ENCODE measurements at places on chromosomes 2 and 18.

DNA sequence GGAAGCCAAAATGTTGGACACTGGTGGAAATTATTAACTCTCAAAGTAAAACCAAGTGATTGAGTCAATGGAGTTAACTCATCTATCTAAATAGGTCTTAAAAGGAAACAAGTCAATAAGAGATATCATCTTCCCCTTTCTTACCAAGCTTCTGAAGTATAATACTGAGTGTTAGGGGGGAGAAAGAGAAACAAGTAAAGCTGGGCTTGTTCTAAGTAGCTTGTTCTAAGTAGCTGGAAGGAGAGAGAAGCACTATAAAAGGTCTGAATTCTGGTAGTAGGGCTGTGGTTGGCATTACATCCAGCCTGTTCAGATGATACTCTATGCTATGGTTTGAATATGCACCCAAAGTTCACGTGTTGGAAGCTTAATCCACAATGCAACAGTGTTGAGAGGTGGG, 26.8 kb downstream of the YES1 start:
- no peak for DNase-seq

GRCh38 chr2:204031056-204031455, 94.5 kb downstream of the ICOS start:
- DNase-seq: no peak

GRCh38 chr2:172885996-172886395, 150.4 kb downstream of the RAPGEF4 start:
- DNase-seq: no peak

DNA sequence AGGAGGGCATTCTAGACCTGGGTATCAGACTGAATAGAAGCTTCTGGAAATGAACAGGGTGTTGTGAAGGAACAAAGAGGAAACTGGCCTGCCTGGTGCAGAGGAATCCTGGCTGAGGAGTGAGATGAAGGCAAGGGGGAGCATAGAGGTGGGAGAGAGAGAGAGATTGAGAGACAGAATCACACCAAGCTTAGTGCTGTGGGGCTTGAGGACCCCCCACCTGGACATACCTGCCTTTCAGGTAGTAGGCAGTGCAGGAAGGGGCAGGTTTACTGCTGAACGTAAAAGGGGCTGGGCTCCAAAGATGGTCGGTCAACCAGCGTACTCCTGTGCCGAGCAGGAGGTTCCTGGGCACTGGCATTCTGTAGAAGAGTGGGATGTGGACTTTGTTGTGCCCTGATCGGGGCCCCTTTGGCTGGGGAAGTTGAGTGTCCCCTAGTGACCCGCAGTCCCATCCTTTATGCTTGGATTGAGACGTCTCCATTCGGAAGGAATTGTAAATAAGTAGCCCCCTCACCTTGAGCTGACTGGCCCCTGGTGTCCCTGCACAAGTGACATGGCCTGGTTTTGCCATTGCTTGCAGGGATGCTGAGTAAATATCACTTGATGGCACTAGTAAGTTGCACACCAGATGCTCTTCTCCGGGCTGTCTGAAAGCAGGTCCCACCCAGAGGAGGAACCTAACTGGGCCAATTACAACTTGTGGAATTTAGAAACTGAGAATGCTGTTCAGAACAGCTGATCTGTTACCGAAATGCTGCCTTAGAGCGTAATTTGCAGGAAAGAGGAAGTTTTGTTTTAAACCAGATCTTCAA, 1.4 kb downstream of the UBE2F start:
- DNase-seq: no peak

DNA sequence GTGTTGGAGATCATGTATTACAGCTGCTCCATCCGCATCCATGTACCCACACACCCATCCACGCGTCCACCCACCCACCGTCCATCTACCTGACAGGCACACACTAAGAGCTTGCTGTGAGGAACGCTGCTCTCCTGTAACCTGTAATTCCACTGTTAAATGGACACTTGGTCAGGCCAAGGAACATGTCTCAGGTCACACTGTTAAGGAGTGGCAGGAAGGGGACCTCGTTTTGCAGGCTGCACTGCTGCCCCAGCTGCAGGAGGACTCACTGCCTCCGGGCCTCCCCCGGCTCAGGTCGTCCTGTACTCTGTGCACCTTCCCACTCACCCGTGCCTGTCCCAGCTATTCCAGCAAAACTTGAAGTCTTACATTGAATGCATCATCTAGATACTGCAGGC, 170.5 kb downstream of the EIPR1 start:
- no peak for DNase-seq

- no peak for DNase-seq
These were observed 24.3 kb downstream of the FAM171B start for GRCh38 chr2:186718122-186718521.

DNA sequence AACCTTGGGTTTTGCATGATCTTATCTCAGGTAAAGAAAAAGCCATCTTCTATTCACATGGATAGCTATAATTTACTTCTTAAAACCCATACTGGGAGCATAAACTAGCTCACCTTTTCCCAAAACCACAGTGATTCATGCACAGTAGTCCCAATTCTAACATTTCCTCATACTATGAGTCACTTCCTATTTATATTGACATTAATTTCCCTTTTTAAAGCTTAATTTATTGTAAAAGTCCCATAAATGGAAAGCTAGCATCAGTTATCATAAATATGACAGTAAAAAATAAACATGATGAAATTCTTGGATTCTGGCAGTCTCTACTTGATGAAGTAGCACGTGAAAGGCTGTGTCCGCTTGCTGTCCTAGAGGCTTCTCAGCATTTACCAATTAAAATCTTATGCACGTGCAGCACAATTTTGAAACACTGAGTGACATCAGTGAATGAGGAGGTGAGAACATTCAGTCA, 180.1 kb downstream of the CDH2 start:
- DNase-seq: no peak

GRCh38 chr2:35409762-35410161, 945.8 kb upstream of the CRIM1 start:
- DNase-seq: no peak

- DNase-seq: no peak
These were observed 128.1 kb upstream of the SERTAD2 start for GRCh38 chr2:64781711-64782390.

GRCh38 chr2:180021850-180022249, 14.8 kb upstream of the CWC22 start:
- no peak for DNase-seq

DNA sequence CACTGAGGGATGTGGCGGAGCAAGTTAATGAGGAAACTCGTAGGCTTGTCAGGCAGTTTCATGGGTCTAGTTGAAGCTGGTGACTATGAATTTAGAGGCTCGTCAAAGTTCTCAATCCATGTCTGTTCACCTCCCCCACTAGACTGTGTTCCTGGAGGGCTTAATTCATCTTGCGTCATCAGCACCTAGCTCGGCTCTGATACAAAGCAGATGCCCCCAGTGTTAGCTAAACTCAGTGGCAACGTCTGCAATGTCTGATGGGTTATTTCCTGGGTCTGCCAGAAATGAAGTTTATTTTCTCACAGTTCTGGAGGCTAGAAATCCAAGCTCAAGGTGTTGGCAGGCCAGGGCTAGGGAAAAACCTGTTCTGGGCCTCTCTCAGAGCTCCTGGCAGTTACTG, 140.6 kb downstream of the PID1 start:
- DNase-seq: no peak

- DNase-seq: no peak
These were observed 1012.8 kb upstream of the GYPC start for GRCh38 chr2:125643128-125643527.

GRCh38 chr2:107932979-107933378, 53.3 kb upstream of the SLC5A7 start:
- DNase-seq: no peak

GRCh38 chr18:26714739-26715138, 150.8 kb downstream of the AQP4 start:
- no peak for DNase-seq

DNA sequence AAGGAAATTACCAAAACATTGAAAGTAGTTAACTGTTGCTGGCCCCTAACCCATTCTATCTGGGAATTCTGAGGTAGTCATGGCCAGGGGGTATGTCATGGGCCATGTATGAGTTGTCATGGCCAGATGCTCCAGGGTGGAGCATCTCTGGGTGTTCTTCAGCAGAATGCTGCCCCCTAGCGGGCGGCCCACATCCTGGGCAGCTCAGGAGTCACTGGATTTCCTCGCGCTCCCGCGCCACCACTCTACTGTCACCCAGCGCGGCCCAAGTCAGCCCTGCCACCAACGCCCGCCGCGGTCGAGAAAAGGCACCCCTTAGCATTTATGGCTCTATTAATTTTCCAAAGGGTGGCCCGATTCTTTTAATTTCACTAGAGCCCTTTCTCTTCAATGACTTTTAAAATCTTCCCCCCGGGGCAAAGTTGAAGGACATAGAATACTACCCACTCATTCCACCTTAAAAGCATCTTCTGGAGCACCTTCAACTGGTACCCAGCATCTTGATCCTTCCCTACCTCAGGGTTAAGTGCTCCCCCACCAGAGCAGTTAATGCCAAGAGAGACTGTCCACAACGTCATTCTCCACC, 41.6 kb downstream of the PKDCC start:
- peak; percentile 47 for DNase-seq

GRCh38 chr2:44705356-44705755, 236.1 kb upstream of the SIX3 start:
- DNase-seq: no peak

DNA sequence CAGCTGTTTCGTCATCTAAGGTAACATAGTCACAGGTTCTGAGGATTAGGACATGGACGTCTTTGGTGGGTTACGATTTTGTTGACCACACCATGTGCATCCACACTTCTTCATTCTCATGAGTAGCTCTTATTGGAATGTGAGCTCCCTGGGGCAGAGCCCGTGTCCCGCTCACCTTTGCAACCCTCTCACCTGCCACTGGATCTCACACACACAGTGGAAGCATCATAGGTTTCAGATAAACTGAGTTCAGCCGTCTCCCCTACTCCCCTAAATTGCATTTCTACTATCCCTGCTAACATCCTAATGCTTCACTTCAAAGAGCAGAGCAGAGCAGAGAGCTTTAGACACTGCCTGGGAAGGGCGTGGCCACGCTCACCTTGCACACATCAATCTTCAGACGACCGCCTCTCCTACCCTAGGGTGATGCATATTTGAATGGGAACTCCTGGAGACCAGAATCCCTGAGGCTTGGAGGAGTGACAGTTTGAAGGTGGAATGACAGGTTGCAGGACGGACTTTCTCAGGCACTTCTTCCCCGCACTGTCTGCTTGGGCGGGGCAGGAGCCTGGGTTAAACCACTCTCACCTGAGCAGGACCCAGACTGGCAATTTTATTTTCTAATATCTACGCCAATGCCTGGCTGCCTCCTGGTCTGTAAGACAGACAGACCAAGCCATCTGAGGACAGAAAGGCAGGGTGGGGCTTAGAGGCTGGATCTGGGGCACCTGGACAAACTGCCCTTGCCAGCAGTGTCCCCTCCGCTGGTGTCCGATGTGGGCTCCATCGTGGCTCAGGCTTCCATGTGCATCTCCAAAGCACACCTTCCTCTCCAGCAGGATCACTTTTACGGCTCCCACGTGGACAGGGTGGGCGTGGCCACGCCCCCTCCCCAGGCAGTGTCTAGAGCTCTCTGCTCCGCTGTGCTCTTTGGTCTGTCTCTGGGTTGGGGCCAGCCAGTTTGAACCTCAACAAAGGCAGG, 229.5 kb upstream of the COPS8 start:
- no peak for DNase-seq

DNA sequence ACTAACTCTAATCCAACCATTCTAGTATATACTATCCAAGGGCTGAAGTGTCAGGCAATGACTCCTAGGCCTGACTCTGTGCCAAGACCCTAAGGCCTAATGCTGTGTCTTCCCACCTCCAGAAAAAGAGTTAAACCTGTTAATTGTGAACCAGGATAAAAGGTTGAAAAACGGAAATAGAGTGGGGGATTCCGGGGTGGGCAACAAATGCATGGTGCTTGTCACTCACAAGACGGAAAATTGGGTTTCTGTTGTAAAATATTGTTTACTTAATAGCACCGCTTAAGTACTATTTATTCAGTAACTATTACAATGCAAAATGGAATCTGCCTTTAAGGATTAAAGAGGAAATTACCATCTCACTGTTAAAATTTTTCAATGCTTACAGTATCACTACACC, 3.2 kb downstream of the STK17B start:
- DNase-seq: peak; percentile 53

DNA sequence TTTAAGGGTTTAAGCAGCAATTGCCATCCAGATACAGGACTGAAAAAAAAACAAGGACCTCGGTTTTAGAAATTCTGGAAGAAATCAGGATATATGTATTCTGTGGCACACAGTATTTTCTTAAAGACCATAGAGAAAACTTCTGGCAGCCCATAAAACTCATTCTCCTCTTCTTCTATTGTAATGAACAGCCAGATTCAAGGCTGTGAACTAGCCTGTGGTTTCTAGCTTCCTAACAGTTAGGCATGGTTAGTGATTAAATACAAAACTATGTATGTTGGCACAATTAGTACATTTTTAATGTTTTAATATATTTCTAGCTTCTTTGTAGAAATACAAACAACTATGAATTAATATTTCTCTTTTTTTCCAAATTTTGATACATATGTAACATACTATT, 555.7 kb downstream of the DSC3 start:
- no peak for DNase-seq

- no peak for DNase-seq
These were observed 1632.8 kb upstream of the CELF4 start for GRCh38 chr18:39198376-39198775.

DNA sequence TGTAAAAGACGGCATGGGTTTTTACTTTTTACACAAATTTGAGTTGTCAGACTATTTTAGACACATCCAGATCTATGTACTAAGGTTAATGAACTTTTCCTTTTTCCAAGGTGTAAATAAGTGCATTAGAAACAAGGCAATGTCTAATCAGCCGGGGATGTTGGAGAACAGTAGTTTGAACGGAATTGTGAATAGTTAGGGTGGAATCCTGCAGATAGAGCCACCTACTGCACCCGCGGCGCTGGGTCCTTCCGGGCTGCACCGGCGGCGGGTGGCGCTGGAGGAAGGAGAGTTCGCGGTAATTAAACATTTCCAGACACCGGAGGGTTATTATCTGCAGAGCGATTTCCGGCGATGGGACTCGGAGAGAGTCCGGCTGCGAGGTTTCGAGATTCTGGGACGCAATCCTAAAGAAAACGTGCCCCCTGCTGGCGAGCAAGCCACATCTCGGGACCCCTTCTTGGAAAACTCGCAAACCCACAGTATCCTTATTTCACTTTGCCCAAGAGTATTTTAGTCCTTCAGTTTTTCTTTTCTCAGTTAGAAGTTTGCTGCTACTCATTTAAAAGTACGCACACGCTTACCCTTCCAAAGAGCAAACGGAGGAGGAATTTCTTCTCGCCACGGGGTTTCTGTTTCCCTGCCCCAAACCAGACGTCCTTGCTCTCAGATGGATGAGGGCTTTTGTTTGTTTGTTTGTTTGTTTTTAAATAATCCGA, 4.5 kb upstream of the OSR1 start:
- peak; percentile 93 for DNase-seq

DNA sequence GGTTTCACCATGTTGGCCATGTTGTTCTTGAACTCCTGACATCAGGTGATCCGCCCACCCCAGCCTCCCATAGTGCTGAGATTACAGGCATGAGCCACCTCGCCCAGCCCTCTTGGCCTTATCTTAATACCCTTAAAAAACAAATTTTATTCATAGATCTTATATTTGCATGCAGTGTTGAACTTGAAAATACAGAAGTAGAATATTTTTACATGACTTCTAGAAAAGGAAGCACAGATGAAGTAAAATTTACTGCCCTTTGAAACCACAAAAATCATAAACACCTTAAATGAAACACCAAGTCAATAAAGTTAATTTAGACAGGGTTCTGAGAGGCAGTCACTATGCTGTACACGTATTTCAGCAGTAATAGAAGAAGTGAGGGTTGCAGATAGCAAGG, 145.7 kb downstream of the CERS6 start:
- DNase-seq: no peak
